ENCODE measurements at places on chromosomes 12 and 14. TPM values are rescaled to one million over a fixed set of nuclear protein-coding genes. Genes with fewer than 3 reads are reported as not detected.

- no peaks in the 10 kb centered on the region for H3K27me3 ChIP-seq
- no peak overlapping the region for H3K27ac ChIP-seq
- H3K4me3 ChIP-seq, result no peak overlapping the region
- peaks cover 52% of the 10 kb centered on the region for H3K36me3 ChIP-seq
- H3K4me1 ChIP-seq, result peaks cover 20% of the 10 kb centered on the region
Measured at GRCh38 chr14:23310546-23310945, 3.9 kb downstream of the BCL2L2 start.

Gene KERA
- not detected for total RNA-seq

DNA sequence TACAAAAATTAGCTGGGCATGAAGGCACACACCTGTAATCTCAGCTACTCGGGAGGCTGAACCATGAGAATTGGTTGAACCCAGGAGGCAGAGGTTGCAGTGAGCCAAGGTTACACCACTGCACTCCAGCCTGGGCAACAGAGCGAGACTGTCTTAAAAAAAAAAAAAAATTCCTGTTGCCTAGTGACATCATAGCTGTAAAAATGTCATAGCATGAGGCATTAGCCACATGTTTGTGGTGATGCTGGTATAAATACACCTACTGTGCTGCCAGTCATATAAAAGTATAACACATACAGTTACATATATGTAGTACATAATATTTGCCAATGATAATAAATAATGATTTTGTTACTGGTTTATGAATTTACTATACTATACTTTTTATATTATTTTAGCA, 22.2 kb downstream of the SLC41A2 start:
- H3K4me3 ChIP-seq, result no peak overlapping the region
- no peaks in the 10 kb centered on the region for H3K4me1 ChIP-seq
- H3K27ac ChIP-seq, result no peak overlapping the region
- DNase-seq, result no peak
- H3K27me3 ChIP-seq, result no peaks in the 10 kb centered on the region

- no peak for DNase-seq
- H3K27ac ChIP-seq, result no peak overlapping the region
- H3K4me3 ChIP-seq, result no peak overlapping the region
- H3K4me1 ChIP-seq, result no peaks in the 10 kb centered on the region
Measured at GRCh38 chr12:121845701-121846100, 13.0 kb downstream of the HPD start.

Gene HOXC6
- 11.5 TPM for total RNA-seq

- no peak overlapping the region for H3K27ac ChIP-seq
- H3K27me3 ChIP-seq, result peaks cover 1% of the 10 kb centered on the region
- peak; percentile 83 for DNase-seq
- no peak overlapping the region for H3K4me3 ChIP-seq
- no peaks in the 10 kb centered on the region for H3K36me3 ChIP-seq
Measured at GRCh38 chr14:69553252-69553651, 21.4 kb downstream of the CCDC177 start.

Gene AKAP3
- 0.54 TPM for total RNA-seq

GRCh38 chr12:15988983-15989755, 78.0 kb downstream of the DERA start:
- H3K27ac ChIP-seq, result no peak overlapping the region
- no peak for DNase-seq
- H3K4me1 ChIP-seq, result no peaks in the 10 kb centered on the region
- H3K36me3 ChIP-seq, result peaks cover 18% of the 10 kb centered on the region

GRCh38 chr12:66321435-66321834, 19.1 kb downstream of the HELB start:
- peaks cover 12% of the 10 kb centered on the region for H3K36me3 ChIP-seq
- peaks cover 5% of the 10 kb centered on the region for H3K4me1 ChIP-seq
- no peak overlapping the region for H3K4me3 ChIP-seq
- H3K27ac ChIP-seq, result no peak overlapping the region
- no peak for DNase-seq

Gene KRT6A
- 1,688 TPM for total RNA-seq

DNA sequence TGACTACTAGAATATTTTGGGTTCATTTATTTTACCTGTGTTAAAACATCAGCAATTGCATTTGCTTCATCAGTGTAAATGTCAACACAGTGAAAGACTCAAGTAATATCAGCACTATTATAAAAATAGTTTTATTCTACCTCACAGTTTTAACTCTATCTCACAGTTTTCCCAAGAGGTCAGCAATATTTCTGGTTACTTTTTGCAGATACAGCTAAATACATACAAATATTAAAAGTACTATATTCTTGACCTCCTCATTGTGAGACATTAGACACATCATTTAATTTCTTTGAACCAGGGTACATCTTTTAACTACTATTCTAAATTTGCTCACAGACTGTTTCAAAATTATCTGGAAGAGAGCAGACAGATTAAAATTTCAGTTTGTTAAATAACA, 321.7 kb upstream of the OR4E1 start:
- DNase-seq, result no peak
- H3K4me1 ChIP-seq, result no peaks in the 10 kb centered on the region
- no peak overlapping the region for H3K27ac ChIP-seq
- no peaks in the 10 kb centered on the region for H3K36me3 ChIP-seq

DNA sequence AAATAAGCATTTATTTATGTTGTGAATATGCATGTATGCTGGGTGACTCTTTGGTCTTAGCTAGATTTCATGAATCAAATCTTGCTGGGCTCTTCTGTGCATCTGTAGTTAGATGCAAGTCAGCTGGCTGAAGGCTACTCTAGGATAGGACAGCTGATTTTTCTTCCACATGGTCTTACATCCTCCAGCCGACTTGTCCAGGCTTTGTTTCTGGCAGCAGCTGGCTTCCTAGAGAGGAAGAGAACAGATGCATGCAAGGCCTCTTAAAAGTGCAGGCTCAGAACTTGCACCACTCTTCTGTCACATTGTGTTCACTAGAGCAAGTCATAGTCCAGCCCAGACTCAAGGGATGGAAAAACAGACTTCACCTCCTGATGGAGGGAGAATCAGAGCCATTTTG, 435.4 kb upstream of the STXBP6 start:
- no peak overlapping the region for H3K4me3 ChIP-seq
- no peak for DNase-seq
- H3K36me3 ChIP-seq, result peaks cover 12% of the 10 kb centered on the region
- H3K27me3 ChIP-seq, result no peaks in the 10 kb centered on the region

DNA sequence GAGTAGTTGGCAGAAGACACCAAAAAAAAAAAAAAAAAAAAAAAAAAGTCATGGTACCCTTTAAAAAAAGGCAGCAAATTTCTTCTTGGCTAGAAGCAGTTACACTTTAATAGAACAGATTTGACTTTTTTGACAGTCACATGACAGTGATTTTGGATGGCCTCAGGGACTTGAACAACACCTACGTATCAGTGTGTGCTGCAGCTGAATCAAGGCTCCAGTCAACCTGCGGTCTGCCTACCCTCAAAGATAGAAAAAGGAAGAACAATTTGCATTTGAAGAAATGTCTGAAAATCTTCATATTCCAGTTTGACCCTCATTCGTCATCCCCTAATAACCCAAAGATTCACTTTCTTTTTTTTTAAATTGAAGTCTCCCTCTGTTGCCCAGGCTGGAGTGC, 53.9 kb downstream of the MDM2 start:
- no peak for DNase-seq
- no peak overlapping the region for H3K4me3 ChIP-seq
- H3K27ac ChIP-seq, result no peak overlapping the region
- no peaks in the 10 kb centered on the region for H3K27me3 ChIP-seq
- peaks cover 32% of the 10 kb centered on the region for H3K36me3 ChIP-seq

- no peaks in the 10 kb centered on the region for H3K27me3 ChIP-seq
- H3K27ac ChIP-seq, result peak overlapping the region; percentile 95
- peaks cover 19% of the 10 kb centered on the region for H3K36me3 ChIP-seq
- H3K4me3 ChIP-seq, result peak overlapping the region; percentile 87
- DNase-seq, result peak; percentile 78
Measured at GRCh38 chr12:122421187-122421820, 1.2 kb downstream of the CLIP1 start.

DNA sequence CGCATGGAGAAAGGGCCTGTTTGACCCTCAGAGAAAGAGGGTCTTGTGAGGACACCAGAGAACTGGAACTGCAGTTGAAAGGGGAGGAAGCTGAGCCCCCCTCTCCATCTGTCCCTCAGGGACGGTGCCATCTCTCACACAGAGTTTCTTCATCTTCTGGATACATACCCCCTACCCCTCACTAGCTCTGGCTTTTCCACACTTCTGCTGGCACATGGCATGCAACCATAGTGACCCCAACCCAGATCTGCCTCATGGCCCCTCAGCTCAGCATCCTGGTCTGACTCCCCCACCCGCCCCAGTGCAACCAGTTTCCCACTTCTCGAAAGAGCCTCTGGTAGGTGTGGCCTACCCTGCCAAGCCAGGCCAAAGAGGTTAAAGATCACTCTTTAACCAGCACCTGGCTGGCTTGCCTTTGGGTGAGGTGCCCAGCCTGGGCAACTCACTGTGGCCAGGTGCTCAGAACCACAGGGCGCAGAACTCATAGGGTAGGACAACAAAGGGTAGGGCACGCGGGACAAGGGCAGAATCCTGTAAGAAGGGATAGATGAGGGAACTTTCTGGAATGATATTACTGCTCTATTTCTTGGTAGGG, 25.8 kb downstream of the GALNT16 start:
- no peaks in the 10 kb centered on the region for H3K4me1 ChIP-seq
- DNase-seq, result no peak
- H3K36me3 ChIP-seq, result no peaks in the 10 kb centered on the region
- no peak overlapping the region for H3K4me3 ChIP-seq
- no peak overlapping the region for H3K27ac ChIP-seq
- peaks cover 7% of the 10 kb centered on the region for H3K27me3 ChIP-seq

GRCh38 chr12:97324471-97324870, 138.1 kb upstream of the RMST start:
- H3K36me3 ChIP-seq, result no peaks in the 10 kb centered on the region
- no peaks in the 10 kb centered on the region for H3K4me1 ChIP-seq

- no peaks in the 10 kb centered on the region for H3K27me3 ChIP-seq
- no peak for DNase-seq
- H3K4me1 ChIP-seq, result peaks cover 6% of the 10 kb centered on the region
- no peak overlapping the region for H3K4me3 ChIP-seq
- H3K36me3 ChIP-seq, result no peaks in the 10 kb centered on the region
Measured at GRCh38 chr12:128944956-128945355, 91.7 kb downstream of the GLT1D1 start.

Gene SLC16A7
- 32.6 TPM for total RNA-seq

Gene MUCL1
- not detected for total RNA-seq

GRCh38 chr14:94239406-94239805, 53.7 kb downstream of the SERPINA10 start:
- no peaks in the 10 kb centered on the region for H3K27me3 ChIP-seq
- no peak overlapping the region for H3K4me3 ChIP-seq
- peak; percentile 2 for DNase-seq
- H3K4me1 ChIP-seq, result no peaks in the 10 kb centered on the region
- H3K27ac ChIP-seq, result no peak overlapping the region

GRCh38 chr12:115362339-115362976, 678.5 kb upstream of the TBX3 start:
- no peaks in the 10 kb centered on the region for H3K36me3 ChIP-seq
- H3K4me3 ChIP-seq, result no peak overlapping the region
- no peaks in the 10 kb centered on the region for H3K4me1 ChIP-seq
- DNase-seq, result no peak
- no peak overlapping the region for H3K27ac ChIP-seq

Gene GRIN2B
- not detected for total RNA-seq

DNA sequence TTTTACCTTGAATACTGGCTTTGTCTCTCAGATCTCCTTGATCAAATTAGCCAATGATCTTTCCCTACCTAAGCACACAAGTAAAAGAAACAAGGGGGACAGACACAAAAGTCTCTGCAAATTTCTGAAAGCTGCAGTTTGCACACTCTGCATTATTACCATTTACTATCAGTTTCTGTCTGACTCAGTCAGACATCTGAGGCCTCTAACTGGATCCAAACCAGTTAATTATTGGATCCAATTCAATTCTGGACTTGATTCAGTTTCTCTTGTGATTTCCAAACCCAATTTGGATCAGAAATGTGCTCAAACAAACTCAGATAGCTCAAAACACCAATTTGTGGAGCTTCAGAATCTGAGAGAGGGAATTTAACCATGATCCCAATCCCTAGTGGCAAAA, 16.6 kb downstream of the SSTR1 start:
- H3K27ac ChIP-seq, result no peak overlapping the region
- no peaks in the 10 kb centered on the region for H3K36me3 ChIP-seq
- H3K27me3 ChIP-seq, result no peaks in the 10 kb centered on the region
- no peak overlapping the region for H3K4me3 ChIP-seq
- DNase-seq, result no peak

Data from MCF 10A (cell line).